ENCODE measurements at places on chromosomes 6 and 20.
A peak's percentile ranks its signal among the peaks of the same experiment; 100 is the strongest.

- peak; percentile 9 for DNase-seq
These were observed 191.9 kb upstream of the SLC35B3 start for GRCh38 chr6:8627085-8627861.

GRCh38 chr6:159172091-159172491 lies 2.9 kb downstream of the FNDC1 start:
- DNase-seq, result peak; percentile 37

GRCh38 chr6:111523484-111524167 lies 40.6 kb upstream of the REV3L start:
- peak; percentile 50 for DNase-seq

DNA sequence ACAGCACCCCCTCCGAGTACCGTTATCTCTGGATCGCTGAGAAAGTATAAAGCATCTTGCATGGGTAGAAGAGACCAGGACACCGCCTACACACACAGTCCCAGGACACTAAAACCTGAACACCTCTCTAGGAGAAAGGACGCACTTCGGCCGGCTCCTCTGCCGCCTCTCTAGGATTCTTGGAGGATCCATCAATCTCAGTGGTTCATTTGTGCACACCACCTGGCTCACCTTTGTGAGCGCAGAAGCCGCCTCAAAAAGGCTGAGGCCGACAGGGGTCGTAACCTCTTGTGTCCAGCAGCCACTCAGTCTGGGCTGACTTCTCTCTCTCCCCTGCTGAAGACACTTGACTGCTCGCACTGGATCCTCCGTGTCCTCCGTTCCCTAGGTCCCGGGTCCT lies 13.5 kb downstream of the ZSCAN23 start:
- no peak for DNase-seq

- no peak for DNase-seq
These were observed 9.1 kb upstream of the TLDC2 start for GRCh38 chr20:36866681-36867495.

DNA sequence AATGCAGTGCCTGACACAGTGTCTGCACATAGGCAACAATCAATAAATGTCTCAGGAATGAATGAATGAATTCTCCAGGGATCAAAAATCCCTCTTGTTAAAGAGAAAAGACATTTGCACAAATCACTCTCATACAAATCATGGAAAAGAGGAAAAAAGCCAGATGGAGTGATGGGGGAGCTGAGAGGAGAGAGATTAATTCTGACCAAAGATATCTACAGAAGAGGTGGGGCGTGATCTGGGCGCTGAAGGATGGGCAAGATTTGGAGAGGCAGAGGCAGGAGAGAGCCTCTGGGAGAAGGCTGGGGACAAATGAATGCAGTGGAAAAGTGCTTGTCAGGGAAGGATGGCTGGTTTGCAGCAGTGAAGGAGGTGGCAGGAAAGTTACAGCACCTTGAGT lies 142.9 kb upstream of the BACH2 start:
- DNase-seq, result no peak

GRCh38 chr20:41587523-41587922 lies 30.7 kb downstream of the CHD6 start:
- DNase-seq, result no peak

GRCh38 chr20:18005170-18005989 lies 36.6 kb downstream of the MGME1 start:
- DNase-seq, result peak; percentile 41

- DNase-seq, result peak; percentile 66
These were observed 5.1 kb upstream of the TCEA2 start for GRCh38 chr20:64057628-64058498.

DNA sequence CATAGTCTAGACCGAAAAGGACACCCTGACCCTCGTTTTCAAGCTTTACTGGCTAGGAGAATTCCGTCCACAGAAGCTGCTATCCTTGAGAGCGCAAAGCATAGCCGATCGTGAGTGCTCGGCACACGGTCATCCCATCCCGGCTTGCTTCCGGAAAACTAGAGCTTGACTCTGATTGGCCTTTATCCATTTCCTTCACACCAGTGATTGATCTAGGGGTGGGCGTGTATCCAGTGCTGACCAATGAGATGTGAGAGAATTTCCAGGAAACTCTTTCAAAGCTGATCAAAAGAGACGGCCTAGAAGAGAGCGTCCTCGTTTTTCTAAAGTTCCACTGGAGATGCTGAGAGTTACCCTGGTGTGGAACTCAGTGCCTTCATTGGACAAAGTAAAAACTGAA lies 41.0 kb upstream of the NFATC2 start:
- no peak for DNase-seq

GRCh38 chr6:72212686-72213085 lies 326.3 kb downstream of the RIMS1 start:
- DNase-seq, result no peak

GRCh38 chr6:159762681-159763293 lies 942 bp downstream of the ACAT2 start:
- DNase-seq, result peak; percentile 16

- peak; percentile 20 for DNase-seq
These were observed 181.9 kb downstream of the TBC1D7 start for GRCh38 chr6:13146442-13146841.

GRCh38 chr6:18432180-18432579 lies 45.0 kb downstream of the RNF144B start:
- DNase-seq, result no peak

GRCh38 chr6:4901386-4902061 lies 102.3 kb downstream of the RPP40 start:
- peak; percentile 30 for DNase-seq

DNA sequence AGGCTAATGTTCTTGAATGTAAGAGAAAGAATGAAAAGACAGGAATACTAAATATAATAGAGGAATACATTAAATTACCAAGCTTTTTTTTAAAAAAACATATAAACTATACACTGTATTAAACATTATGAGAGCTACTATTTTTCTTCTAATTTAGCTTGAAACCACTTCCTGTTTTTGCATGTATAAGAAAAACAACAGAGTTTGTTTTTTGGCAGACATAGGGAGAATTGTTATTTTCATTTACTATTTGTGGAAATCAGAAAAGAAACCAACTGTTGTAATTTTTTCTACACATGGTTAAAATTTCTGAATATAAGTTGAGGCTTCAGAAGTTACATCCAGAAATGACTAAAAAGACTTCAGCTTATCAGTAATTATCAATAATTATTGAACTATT lies 991.8 kb upstream of the GJE1 start:
- no peak for DNase-seq

GRCh38 chr6:41731561-41732086 lies 3.8 kb downstream of the TFEB start:
- DNase-seq, result no peak

- peak; percentile 73 for DNase-seq
These were observed at the start of gene AKAP12 for GRCh38 chr6:151239603-151240035. TSS of gene AKAP12 (plus strand) at chr6:151239967. CDS start at chr6:151240563, 596 bp downstream.

- peak; percentile 75 for DNase-seq
These were observed 20.6 kb upstream of the ZBTB24 start for GRCh38 chr6:109503327-109504224.

DNA sequence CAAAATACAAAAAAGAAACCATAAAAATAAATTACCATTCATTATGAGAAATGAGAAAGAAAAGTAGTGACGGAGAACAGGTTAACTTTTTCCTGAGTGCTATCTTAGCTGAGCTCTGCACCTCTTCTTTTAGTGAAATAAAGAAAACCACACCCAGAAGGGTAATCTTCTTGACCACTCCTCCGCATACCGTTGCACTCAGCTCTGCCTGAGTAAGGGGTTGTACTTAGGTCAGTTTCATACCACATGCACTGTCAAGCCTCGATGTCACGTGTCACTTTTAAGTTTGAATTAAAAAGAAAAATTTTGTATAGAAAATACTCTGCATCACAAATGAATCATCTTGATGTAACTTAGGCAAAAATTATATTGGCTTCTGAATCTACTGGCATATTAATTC lies 2.8 kb downstream of the EZR start:
- DNase-seq, result no peak

GRCh38 chr20:53872561-53873229 lies 197.7 kb downstream of the BCAS1 start:
- peak; percentile 54 for DNase-seq

- DNase-seq, result peak; percentile 96
These were observed at the start of the genes PLAGL2 and POFUT1 for GRCh38 chr20:32207626-32208498. TSS of gene PLAGL2 (minus strand) at chr20:32207743. CDS start at chr20:32202178, 5,565 bp downstream. TSS of gene POFUT1 (plus strand) at chr20:32207880. CDS start at chr20:32207942, 62 bp downstream.

GRCh38 chr6:139981066-139981624 lies 606.7 kb upstream of the CITED2 start:
- DNase-seq, result no peak

DNA sequence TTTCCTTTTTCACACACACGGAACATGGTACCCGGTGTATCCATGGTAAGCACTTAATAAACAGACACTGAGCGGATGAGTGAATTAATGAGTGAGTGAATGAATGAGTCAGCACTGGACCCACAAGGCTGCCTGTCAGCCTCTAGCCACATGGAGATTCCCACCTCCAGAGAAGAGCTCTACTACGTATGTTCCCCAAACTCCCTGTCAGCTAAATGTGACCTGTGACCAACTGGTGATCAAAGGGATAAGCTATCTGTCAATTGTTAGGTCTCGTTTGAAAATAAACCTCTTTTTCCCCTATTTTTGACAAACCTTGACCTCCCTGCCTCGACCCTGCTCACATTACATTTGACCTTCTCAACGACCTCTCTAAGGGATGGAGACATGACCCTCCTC lies 24.5 kb upstream of the TAF8 start:
- DNase-seq, result no peak

- peak; percentile 46 for DNase-seq
These were observed 589.7 kb downstream of the CBLN4 start for GRCh38 chr20:55415567-55416142.

DNA sequence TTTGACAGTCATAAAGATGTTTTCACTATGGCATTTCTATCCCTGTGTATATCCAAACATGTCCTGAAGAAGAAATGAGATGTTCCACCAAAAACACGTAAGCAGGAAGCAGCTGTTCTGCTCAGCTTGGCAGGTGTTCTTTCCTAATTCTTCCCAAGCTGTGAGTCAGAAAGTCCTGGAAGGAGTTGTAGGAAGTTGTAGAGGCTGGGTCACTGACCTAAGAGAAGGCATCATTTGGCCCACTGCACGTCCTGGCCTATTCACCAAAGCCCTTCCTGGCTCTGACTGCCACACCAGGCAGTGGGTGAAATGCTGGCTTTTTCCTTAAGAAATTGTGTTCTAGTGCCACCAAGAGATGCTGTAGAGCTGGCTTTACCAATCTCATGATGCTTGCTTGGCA lies 40.3 kb downstream of the STX11 start:
- peak; percentile 87 for DNase-seq

DNA sequence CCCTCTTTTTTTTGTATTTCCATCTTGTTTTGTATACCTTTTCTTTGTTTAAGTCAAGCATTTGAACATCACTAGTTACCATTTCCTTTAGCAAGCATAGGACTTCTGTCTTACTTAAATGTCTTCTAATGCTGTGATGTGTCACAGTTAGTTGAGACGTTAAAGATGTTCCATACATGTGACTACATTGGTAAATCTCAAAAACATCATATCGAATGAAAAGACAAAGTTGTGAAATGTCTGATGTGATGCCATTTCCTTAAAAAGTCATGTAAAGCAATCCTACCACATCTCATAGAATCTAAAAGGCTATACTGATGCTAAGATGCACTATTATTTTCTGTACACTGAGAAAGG lies 26.8 kb downstream of the SLC16A10 start:
- DNase-seq, result no peak

DNA sequence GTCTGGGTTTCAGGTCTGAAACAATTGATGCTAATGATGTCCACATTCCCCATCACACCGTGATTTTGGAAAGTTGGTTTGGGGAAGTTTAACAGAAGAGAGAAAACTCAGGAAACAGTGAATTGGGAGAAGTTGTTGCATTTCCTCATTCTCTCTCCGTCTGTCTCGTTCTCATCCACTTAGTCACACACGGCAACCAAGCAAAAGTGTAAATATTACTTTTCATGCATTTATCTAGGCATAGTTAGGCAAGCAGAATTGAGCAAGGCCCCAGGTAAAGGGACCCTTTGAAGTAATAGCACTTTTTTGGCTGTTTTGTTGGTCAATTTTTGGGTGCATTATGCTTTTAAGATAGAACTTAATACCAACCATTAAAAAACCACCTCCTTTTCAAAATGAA lies 137.0 kb upstream of the SULF2 start:
- peak; percentile 73 for DNase-seq

DNA sequence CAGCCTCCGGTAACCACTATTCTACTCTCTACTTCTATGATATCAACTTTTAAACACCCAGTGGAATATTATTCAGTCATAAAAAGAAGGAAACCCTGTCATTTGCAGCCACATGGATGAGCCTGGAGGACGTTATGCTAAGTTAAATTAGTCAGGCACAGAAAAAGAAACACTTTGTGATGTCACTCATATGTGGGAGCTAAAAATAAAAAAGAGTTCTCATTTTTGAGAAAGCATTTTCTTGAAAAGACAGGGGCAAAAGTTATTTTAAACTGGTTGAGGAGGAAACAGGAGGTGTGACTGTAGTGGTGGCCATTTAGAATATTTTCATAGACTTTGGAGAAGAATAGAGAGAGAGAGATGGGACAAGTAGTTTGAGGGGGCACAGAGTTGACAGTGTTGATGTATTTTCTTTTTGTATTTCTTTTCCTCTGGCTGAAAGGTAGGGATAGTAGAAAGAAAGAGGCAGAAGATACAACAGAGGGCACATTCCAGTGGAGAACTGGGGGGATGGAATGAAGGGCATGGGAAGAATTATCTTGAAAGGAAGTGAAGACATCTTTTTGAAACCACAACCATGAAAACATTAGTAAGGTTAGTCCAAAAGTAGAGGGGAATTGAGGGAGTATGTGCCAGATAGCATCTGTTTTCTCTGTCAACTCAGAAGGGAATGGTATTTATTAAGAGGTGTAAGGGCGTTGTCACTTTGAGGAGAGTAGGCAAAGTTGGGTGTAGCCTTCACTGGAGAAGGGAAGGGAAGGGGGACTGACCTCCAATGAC lies 181.3 kb upstream of the GMDS start:
- no peak for DNase-seq

- DNase-seq, result no peak
These were observed 26.4 kb downstream of the FOXP4 start for GRCh38 chr6:41572613-41573012.

DNA sequence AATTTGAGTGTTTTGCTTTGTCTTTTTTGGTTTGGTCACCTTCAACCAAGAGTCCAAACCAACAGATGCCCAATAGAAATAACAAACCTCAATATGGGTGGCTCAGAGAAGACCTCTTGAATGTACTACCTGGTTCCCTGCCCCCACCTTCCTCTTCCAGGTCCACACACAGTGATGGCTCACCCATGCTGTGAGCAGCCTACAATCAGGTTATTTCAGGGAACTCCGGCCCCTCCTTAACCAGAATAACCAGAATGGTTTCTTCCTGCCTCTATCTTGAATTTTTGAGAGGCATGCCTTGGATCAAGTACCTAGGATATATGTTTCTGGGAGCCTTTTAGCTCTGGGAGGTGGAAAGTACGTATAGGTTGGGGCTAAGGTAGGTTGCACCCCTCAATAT lies 327.1 kb upstream of the PRDM1 start:
- no peak for DNase-seq

DNA sequence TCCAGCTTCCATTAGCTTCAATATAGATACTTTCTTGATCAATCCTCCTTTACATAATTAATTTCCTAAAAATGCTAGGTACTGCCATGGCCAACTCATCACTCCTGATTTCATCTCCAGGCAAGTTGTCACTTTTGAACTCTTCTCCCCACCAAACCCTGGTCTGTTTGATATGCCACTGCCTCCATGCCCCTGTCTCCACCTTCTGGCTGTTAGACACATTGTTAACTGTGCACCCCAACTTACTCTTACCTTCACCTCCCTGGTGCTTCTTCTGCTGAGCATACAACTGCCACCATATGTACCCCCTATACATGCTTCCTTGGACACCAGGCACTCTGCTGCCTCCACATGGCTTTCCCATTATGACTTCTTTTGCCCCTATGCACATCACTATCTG lies 21.9 kb upstream of the AIG1 start:
- DNase-seq, result no peak
